ENCODE measurements at places on chromosomes 1 and 21.

DNA sequence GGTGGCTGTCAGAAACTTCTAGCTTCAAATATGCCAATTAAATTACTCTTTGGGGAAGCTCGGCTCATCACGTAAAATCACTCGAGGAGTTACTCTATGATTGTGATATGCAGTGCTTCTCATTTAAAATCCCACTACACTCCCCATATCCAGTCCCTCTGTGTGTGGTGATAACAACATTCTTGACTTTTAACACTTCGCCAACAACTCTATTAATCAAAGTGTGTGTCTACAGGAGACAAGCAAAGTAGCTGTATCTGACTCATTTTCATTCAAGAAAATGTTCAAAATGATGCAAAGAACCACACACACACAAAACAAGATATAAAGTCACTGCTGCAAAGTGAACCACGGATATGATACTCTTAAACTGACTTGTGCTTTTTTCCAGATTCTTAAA is 341.3 kb downstream of the DSCAM start:
- no peak for DNase-seq

DNA sequence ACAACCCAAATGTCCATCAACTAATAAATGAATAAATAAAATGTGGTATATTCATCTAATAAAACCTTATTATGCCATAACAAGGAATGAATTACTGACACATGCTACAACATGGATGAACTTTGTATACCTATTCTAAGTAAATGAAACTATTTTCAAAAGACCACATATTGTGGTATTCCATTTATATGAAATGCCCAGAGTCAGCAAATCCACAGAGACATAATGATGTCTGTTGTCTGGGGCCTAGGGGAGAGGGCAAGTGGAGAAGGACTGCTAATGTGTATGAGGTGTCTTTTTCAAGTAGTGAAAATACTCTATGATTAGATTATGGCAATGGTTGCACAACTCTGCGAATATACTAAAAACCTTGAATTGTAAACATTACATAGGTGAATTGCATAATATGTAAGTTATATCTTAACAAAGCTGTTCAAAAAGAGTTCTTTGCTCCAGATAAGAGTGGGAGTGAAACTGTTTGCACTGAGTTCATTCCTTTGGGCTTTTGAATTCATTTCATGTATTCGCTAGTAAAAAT is 464.2 kb downstream of the NUF2 start:
- no peak for DNase-seq

GRCh38 chr1:71623888-71624287 is 543.1 kb upstream of the ZRANB2 start:
- DNase-seq = no peak

GRCh38 chr1:97396463-97396862 is 524.4 kb downstream of the DPYD start:
- DNase-seq = no peak

DNA sequence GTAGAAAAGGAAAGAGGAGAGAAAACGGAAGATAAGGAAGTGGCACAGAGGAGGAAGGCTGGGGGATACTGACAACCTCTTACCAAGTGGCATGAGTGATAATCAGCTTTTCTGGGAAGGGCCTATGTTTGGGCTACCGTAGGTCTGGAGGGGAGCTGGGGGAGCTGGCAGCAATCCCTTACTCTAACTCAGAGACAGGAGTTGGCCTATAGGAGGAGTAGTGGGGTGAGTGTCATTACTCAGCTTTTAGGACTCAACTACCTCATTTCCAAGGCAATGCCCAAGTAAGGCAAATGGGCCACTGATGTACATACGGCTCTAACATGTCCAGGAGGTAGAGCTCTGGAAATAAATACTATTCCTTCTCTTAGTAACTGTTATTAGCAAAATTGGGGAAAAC is 48.7 kb upstream of the DMRTA2 start:
- no peak for DNase-seq

DNA sequence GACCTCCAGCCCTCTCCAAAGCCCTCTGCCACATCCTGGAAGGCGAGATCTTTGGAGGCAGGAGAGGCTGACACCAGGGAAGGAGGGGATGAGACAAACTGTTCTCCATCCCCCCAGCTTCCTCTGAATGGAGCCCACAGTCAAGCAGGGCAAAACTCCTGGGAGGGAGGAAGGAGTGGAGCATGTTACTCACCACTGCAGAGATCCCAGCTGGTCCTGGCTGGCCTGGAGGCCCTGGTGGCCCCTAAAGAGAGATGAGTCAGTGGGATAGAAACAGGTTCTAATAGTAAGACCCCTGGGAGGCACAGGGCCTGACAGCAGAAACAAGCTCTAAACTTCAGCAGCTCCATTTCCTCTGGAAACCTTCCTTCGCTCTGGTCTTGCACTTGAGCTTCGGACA is 14.0 kb upstream of the PEF1 start:
- no peak for DNase-seq

- no peak for DNase-seq
Measured at GRCh38 chr1:236486356-236487002, 37.3 kb upstream of the LGALS8 start.

DNA sequence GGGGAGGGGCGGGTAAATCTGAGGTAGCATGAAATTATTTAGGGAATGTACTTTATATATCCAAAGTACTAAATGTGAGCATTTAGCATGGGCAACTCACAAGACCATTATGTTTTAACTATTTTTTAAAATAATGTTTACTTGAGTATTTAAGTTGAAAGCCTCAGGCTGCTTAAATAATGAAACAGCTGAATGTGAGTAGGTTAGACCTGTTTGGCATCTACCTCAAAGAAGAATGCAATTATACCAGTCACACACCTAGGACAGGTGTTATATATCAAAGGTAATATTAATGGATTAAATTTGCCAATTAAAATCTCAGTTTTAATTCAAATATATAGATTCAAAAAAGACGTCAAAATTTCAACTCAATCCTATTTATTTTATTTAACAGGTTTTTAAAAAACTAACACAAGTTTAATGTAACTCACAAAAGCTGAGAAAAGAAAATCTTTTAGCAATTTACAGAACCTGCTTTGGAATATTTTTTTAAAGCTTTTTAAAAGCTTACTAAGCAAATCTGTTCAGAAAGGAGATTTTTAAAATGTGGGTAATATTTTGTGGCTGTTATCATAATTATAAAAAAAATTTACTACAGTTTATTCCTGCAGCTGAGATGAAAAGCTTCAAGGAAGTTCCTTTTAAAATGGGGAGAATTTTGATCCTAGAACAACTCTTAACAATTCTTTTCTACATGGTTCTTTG is 104.6 kb upstream of the LBR start:
- no peak for DNase-seq

DNA sequence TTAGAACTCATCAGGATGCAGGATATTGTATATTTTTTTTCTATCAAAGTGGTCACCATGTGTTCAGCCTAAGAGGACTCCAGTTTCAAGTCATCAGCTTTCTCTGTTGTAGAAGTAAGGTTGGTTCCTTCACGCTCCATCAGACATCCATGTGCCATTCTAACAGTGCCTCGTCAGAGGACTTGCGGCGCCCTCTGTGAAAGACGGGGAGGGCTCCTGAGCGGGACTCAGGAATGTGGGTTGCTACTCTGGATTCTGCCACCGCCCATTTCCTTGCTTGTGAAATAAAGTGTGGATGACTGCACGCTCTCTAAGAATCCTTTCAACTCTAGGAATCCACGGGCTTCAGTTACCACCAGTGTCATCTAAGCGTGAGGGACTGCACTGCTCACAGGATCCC is 593.5 kb downstream of the KIF26B start:
- DNase-seq = no peak

GRCh38 chr1:2525572-2525919 is 850 bp downstream of the PANK4 start:
- no peak for DNase-seq

- no peak for DNase-seq
Measured at GRCh38 chr21:44942566-44942965, 2.7 kb downstream of the SLX9 start.

GRCh38 chr1:200305806-200306205 is 104.0 kb downstream of the ZNF281 start:
- DNase-seq = no peak

DNA sequence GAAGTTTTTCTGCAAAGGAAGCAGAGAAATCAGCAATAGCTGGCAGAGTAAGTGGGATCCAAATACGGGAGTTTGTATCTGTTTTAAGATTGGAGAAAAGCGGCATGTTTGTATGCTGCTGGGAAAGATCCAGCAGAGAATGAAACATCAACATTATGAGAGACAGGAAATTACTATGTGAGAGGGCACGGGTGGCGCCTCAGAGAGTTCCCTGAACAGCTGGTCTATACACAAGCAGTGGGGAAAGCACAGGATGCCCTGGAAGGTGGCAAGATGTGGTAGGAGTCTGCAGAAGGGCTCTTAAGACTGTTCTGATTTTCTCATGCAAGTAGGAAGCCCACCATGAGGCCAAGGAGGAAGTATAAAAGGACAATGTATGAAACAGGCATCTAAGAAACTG is 130.4 kb downstream of the RERE start:
- peak; percentile 44 for DNase-seq

- DNase-seq = no peak
Measured at GRCh38 chr1:58573705-58574591, 3.1 kb downstream of the TACSTD2 start.

GRCh38 chr1:74733604-74734484 is 892 bp downstream of the TYW3 start:
- DNase-seq = peak; percentile 88

- DNase-seq = no peak
Measured at GRCh38 chr1:45033356-45033755, 21.3 kb downstream of the UROD start.

GRCh38 chr21:45471525-45472221 is 66.7 kb downstream of the COL18A1 start:
- peak; percentile 33 for DNase-seq

GRCh38 chr1:175633801-175634200 is 109.6 kb downstream of the TNR start:
- DNase-seq = no peak

- no peak for DNase-seq
Measured at GRCh38 chr1:229889031-229889517, 178.0 kb upstream of the GALNT2 start.

GRCh38 chr1:224815647-224816046 is 113.8 kb upstream of the DNAH14 start:
- DNase-seq = no peak

DNA sequence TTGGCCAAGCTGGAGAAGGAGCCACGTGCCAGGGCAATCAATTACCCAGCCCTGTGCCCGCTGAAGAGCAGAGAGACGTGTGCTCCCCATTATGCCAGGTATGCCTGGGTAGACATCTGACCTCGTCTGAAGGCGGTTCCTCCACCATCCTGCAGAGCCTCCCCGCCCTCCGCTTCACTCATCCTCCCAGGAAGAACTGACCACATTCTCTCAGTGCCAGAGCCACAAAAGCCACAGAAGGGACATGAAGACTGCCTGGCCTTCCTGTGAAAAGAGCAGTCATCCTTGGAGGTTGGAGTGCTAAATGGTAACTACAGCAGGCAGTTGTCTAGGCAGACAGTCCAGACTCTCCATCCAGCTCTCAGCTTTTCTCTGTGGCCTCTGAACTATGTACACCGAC is 12.0 kb downstream of the SYT2 start:
- peak; percentile 54 for DNase-seq

- no peak for DNase-seq
Measured at GRCh38 chr1:29120947-29121485, 2.7 kb downstream of the TMEM200B start.

Data from H4 (cell line).